ENCODE measurements at places on chromosomes 1 and 21.

DNA sequence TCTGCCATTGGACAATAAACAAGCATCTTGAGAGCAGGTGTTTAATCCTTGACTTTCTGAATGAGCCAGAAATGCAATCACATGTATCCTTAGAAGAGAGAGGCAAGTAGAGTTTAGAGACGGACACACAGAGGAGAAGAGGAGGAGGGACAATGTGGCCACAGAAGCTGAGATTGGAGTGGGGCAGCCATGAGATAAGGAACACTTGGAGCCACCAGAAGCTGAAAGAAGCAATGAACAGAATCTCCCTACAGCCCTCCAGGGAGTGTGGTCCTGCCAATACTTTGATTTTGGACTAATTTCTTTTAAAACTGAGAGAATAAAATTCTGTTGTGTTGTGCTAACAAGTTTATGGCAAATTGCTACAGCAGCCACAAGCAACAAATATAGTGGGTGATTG is 141.0 kb downstream of the ATP6V1G3 start:
- DNase-seq = no peak

GRCh38 chr1:19512545-19512944 is 27.2 kb upstream of the CAPZB start:
- no peak for DNase-seq

- DNase-seq = no peak
Observed at GRCh38 chr1:158203693-158204457, 23.2 kb downstream of the CD1D start.

- DNase-seq = no peak
Observed at GRCh38 chr1:4319496-4319895, 334.9 kb upstream of the AJAP1 start.

DNA sequence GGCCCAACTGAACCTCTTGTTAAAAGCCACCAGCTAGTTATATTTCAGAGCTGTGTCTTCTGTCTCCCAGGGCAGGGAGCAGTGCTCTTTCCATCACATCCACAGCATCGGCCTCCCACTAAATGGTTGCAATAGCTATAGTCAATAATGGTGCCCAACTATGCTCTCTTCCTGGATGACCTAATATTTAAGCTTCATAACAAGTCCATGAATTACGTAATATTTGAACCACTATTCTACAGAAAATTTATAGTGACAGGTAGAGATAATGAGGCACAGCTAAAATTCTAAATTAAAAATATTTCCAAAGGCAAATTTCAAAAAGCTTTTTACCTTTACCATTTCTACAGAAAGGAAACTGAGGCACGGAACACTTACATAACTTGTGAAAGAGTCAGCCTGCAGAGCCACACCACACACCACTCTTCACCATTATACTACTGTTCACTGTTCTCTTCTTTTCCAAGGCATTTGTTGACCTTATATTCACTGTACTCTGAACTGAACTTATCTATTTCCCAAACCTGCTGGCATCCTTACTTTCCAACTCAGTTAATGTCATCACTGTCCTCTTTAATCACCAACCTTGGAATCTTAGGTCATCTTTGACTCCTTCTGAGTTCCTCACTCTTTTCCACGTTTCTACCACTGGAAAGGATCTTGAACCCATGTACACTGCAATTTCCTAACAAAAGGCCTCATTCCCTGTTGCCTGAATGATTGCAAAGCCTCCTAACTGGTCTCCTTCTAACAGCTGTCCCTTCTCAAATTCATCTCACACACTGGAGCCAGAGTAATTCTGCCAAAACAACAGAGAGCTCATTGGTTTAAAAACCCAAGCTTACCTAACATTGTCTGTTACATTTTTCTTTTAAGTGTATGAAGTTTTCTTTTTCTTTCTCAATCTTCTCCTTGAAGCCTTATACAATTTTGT is 85.5 kb downstream of the DDAH1 start:
- DNase-seq = no peak

- peak; percentile 1 for DNase-seq
Observed at GRCh38 chr1:178093951-178094738, at the start of gene RASAL2. RASAL2 (plus strand) TSS chr1:178094104; CDS start chr1:178094493, 389 bp downstream.

DNA sequence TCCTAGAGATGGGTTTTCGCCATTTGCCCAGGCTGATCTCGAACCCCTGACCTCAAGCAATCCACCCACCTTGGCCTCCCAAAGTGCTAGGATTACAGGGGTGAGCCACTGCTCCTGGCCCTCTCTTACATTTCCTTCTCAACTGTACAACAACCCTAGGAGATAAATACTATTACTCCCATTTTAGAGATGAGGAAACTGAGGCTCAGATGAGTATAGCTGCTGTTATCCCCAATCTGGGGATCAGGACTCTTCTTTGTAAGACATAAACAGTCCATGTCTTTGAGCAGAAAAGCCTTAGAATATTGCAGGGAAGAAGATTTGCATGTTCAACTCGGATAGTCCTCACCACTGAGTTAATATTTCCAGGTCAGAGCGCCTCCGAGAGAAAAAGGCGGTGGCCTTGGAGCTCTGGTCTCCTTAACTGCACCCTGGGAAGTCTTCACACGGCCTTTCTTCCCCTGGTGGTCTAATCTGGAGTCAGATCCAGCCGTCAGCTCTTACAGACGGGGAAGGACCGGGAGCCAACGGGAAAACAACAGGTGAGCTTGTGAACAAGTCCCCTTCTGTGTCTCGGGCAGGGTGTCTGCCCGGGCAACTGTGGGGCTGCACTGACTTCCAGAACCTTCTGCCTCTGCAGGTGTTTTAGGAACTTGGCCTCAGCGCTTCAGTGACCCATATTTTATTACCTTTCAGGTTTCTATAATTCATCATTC is 5.9 kb upstream of the OLIG1 start:
- DNase-seq = no peak

DNA sequence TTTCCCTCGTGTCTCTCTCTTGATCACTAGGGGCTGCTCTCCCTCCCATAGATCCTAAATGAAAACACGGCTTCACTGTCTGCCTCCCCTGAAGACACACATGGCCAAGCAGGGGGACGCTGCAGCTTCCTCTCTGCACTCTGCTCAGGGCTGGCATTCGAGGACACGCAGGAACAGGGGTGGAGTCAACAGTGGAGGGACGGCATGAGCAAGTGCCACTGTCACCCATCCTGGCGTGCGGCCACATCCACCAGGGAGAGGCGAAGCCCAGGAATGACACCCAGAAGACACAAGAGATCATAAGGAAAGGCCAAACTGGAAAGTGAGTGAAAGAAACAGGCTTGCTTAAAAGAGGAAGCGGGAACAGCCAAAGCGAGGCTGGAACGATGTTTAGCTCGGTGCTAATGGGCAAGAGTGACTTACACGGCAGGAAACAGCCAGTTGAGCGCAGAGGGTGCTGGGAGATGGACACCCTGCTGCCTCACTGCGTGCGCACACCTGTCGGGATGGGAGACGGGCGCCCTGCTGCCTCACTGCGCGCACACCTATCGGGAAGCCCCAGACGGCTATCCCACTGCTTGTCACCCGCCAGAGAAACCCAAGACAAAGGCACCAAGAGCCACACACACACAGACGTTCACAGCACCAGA is 13.6 kb upstream of the C1QTNF12 start:
- no peak for DNase-seq

DNA sequence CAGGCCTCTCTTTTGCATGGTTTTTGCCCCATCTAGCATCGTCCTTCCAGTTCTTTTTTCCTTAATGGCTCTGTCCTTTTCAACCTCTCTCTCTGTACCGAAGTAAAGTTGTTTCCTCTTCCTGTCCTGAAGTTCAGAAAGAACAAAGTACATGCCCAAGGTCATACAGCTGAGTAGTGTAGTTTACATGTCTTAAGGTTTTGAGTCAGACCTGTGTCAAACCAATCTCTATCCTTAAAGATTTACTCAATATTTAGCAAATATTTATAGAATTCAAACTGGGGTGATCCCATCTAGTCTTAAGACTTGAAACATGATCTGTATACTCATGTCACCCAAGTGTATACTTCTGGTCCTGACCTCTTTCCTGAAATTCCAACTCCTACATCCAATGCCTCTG is 118.7 kb upstream of the SGIP1 start:
- no peak for DNase-seq

- no peak for DNase-seq
Observed at GRCh38 chr1:227215863-227216510, 102.3 kb downstream of the CDC42BPA start.
